ENCODE measurements at places on chromosomes 6 and 20. TPM values are rescaled to one million over a fixed set of nuclear protein-coding genes. Genes with fewer than 3 reads are reported as not detected.

Gene C6orf15
- not detected for total RNA-seq

Gene ENPP5
- not detected for total RNA-seq

Gene PARD6B
- 4.5 TPM for total RNA-seq

Gene WDR46
- 70.7 TPM for total RNA-seq

Gene MMP24OS
- total RNA-seq: 34.0 TPM

Gene C6orf118
- total RNA-seq: not detected

Gene KHDC1L
- total RNA-seq: not detected

Gene DEFB124
- not detected for total RNA-seq

Gene EYS
- total RNA-seq: not detected

Gene LIN28B
- total RNA-seq: not detected

Measured in T-helper 1 cell treated with Interleukin-12 subunit alpha and Interleukin-12 subunit beta and Interleukin-4 antibody, amounts not matched to agents 30 ng/mL and 1 ng/mL, for 36 hours (primary cell).